ENCODE measurements at places on chromosomes 12 and 14. TPM values are rescaled to one million over a fixed set of nuclear protein-coding genes. Genes with fewer than 3 reads are reported as not detected.

DNA sequence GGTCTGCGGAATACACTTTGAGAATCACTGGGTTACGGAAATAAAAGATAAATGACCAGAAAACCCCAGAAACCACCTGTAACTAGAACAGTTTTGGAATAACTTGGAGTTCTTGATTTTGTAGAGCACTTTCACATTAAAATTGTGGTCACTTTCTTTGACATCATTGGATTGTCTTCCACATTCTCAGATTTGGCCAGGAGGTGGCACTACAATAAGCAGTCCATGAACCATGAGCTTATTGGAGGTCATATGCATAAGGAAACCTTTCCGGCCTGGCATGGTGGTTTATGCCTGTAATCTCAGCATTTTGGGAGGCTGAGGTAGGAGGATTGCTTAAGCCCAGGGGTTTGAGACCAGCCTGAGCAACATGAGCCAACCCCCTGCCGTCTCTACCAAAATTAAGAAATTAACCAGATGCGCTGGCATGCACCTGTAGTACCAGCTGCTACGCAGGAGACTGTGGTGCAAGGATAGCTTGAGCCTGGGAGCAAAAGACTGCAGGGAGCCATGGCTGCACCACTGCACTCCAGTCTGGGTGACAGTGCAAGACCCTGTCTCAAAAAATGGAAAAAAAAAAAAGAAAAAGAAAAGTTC lies 107.7 kb upstream of the CAND1 start:
- no peak for ATAC-seq

DNA sequence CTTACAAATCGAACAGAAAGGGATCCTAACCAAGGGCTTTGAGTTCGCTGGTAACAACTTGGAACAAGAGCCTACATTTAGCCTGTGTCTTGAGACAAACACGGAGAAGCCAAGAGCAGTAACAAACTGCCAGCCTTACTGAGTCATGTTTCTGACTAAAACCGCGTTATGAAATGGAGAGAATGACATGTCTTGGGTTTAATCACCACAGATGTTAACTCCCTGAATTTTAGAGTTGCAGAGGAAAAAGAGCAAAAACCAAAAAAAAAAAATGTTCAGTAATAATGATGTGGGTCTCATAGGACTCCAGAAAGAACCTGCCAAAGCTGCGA lies 1.0 kb downstream of the BLTP3B start:
- ATAC-seq = peak; percentile 22

- peak; percentile 98 for ATAC-seq
These were observed 6.8 kb downstream of the ART4 start for GRCh38 chr12:14836336-14837210.

DNA sequence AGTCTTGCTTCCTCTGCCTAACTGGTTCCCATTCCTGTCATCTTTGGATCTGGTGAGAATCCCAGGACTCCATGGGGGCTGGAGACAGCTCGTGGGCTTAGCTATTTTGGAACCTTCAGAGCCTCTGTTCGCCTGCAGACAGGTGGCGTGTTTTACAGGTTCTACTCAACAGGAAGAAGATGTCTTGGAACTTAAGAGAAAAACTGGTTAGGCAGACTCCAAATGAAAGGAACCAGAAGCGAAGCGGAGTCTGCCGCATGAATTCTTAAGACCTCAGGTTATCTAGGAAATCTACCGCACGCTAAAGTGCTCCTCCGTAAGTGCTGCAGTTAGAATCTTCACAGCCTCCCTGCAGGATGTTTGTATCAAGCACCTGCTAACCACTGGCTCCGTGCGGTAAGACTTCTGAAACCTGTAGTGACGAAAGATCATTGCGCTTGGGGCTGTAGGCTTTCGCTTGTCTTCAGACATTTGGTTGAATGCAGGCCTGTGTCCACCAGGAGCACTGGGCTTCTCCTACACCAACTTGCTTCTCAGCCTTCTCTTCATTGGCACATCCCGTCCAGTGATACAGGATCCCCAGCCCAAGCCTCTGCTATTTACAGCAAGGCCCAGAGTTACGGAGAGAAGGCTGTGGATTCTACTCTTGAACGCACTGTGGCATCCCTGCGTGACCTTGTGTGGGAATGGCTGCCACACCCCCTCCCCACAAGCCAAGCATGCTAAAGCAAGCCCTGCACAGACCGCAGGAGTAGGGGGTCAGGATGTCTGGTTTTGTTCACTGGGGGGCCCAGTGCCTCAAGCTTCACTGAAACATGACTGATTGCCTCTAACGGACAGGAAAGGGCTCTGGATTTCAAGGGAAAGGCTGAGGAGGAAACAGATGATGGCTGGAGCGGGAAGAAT lies 35.0 kb downstream of the ACADS start:
- peak; percentile 32 for ATAC-seq

DNA sequence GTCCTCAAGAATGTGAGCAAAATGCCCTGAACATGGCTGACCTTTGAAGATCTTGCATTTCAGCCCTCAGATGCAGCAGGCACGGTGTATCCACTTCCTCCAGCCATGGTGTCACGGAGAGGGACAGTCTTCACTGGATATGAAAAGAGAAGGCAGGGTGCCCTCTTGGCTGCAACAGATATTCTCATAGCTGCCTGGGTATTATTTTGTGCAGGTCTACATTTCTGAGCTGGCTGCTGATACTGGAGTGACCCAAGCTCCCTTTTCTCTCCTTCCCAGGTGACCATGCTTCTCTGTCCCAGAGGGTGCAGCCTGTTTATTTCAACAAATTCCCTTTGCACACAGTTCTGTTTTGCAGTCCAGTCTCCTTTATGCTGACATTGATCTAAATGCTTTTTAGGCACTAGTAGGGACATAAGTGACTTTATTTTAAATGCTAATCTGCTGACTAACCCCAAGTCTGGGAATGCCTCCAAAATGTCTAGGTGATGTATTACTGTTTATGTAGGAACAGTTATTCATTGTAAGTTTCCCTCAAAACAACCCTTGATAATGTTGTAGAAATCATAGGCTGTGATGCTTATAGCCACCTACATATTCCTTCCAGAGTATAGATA lies 17.4 kb upstream of the PYGL start:
- peak; percentile 56 for ATAC-seq

GRCh38 chr14:29458547-29458946 lies 469.1 kb downstream of the PRKD1 start:
- peak; percentile 35 for ATAC-seq

DNA sequence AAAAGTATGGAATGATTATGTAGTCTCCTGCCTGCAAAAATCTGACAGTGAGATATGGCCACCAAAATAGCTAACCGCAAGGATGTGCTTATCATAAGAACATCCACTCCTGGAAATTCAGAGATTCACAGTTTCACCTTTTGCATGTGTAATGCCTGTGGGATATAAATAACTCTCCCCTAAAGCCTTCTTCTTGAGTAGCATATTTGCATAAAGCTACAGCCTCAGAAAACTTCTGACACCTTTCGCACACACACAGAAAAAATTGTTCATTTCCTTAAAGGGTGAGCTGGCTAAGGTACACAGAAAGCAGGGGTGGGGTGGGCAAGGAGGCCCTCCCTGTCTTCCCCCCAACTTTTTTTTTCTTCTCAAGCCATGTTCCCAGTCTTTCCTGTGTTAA lies 3.1 kb upstream of the IGF1 start:
- ATAC-seq = no peak

- ATAC-seq = peak; percentile 76
These were observed 580.2 kb downstream of the ETNK1 start for GRCh38 chr12:23204933-23205778.

- ATAC-seq = peak; percentile 88
These were observed 61.0 kb upstream of the PTHLH start for GRCh38 chr12:28033538-28033915.

DNA sequence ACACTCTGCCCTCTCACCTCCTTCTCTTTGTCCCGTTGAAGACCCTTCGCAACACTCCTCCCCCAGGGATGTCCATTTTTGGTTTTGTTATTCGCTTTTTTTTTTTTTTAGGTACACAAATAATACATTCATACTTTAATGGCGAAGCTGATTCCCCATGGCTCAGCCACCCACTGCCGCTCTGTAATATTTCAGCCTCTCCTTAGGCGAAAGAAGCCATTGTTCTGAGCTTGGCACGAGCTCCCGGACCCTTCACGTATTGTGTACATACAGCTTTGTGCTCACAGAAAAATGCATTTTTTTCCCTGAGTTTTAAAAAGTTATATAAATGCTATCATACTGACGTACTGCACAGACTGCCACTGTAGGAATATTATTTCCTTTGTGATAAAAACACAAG lies 115.0 kb downstream of the TMEM132C start:
- ATAC-seq = peak; percentile 16

- no peak for ATAC-seq
These were observed 18.3 kb downstream of the TRIP11 start for GRCh38 chr14:92021523-92021922.

DNA sequence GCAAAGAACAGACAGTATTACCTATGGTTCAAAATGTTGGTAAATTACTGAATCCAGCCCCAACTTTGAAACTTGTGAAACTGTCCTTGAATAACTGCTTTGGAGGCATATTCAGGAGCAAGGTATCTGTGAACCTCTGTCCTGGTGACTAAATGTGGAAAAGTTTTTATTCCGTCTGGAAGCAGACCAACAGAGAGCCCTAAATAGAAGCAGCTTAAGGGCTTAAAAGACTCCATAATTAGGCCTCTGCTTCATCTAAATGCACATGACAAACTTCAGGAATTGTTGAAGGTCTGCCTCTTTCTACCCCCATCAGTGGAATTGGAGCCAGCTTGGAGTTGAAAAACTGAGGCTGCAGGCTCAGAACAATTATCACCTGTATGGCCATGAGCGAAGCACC lies 276.5 kb downstream of the KCNH5 start:
- no peak for ATAC-seq

- no peak for ATAC-seq
These were observed 32.8 kb upstream of the TXNRD1 start for GRCh38 chr12:104182621-104183378.

- peak; percentile 48 for ATAC-seq
These were observed 254.8 kb downstream of the PDZRN4 start for GRCh38 chr12:41442896-41443295.

- ATAC-seq = peak; percentile 77
These were observed 25.6 kb upstream of the KRAS start for GRCh38 chr12:25276199-25276937.

KCNJ8 gene
- 0.59 TPM for total RNA-seq

POTEG gene
- total RNA-seq = 0.08 TPM

PROX2 gene
- 2.7 TPM for total RNA-seq

KLRC4 gene
- total RNA-seq = not detected

BATF gene
- total RNA-seq = not detected

MAP3K9 gene
- 1.0 TPM for total RNA-seq

PLCZ1 gene
- not detected for total RNA-seq

C12orf54 gene
- not detected for total RNA-seq

NPFF gene
- not detected for total RNA-seq
